ENCODE measurements at places on chromosomes 1 and 21.

DNA sequence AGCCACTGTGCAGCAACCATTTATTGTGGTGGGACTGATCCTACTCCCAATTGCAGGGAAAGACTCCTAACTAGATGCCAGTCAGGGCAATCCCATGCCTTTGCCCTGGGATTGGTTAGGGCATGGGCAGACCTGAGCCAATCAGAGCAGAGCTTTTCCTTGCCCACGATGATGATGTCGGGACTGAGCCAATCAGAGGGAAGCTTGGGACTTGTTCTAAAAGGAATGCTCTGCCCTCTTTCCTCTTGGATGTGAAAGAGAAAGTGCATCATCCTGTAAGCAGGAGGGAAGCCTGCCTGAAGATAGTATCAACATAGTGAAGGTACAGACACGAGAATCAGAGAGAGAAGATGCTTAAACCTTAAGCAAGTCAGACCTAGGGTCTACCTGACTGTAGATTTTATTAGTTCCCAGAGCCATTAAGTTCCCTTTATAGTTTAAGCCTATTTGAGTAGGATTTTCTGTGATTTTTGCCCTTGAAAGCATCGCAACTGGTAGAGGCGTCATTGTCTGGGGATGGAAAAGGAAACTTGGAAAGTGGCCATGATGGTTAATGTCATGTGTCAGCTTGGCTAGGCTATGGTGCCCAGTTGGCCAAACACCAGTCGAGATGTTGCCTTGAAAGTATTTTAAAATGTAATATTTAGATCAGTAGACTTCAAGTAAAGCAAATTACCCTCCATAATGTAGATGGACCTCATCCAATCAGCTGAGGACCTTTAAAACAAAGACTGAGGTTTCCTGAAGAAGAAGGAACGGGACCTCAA is 19.9 kb downstream of the IRF2BP2 start:
- DNase-seq: no peak

DNA sequence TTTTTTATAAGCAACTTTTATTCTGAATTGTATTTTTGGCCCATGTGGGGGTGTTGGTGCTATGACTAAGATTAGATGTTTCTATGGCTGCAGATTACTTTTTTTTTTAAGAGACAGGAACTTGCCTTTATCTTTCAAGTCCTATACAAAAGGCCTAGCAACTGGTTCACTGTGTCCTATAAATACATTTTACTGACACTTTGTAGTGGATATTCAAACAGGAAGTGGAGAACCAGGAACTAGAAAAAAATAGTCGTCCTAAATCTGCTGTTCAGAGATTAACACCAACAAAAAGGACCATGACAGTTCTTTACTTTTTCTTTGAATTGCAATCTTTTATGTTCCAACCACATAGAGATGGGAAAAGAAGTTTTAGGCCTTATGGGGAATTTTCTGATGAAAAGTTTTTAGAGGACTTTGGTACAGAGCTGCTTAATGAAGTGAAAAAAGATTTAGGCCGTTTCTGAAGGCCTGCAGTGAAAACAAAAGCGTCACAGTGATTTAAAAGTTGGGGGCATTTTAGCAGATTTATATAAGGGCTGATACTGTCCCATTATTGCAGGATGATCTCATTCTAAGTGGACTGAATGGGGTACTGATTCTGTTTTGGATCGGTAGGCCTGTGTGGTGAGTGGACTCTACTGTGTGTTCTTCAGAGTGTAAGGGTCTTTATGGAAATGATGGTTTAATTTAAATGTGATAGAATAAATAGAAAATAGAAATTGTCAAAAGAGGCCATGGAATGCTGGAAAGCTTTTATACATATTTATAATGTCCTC is 136.4 kb upstream of the DEPDC1 start:
- no peak for DNase-seq

DNA sequence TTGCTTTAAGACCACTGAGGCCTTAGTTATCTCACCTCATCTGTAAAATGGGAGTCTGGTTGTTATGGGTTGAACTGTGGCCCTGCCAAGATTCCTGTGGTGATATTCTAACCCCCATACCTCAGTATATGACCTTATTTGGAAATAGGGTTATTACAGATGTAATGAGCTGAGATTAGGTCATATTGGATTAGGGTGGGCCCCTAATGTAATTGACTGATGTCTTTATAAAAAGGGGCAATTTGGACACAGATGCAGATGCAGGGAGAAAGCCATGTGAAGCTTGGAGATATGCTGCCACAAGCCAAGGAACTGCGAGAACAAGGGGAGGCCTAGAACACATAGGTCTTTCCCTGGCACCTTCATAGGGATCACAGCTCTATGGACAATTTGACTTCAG is 3.9 kb downstream of the C1orf87 start:
- DNase-seq: no peak

GRCh38 chr1:93435443-93435842 is 12.5 kb upstream of the FNBP1L start:
- no peak for DNase-seq

DNA sequence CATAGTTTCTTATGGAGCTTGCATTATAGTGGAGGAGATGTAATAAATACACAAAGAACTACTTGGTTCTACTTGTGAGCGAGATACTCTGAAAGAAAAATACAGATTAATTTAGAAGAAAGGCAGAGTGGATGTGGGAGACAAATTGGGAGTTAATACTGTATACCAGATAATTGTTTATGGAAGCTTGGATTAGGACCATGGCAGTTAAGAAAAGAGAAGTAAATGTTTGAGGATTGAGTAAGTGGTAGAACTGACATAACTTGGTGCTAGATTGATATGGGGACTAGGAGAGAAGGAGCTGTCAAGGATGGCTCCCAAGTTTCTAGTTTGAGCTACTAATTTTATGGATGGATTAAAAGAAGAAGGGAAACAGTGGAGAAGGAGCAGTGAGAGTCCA is 47.3 kb downstream of the INKA2 start:
- no peak for DNase-seq

- no peak for DNase-seq
Observed at GRCh38 chr1:150513351-150513791, 2.2 kb upstream of the FALEC start.

DNA sequence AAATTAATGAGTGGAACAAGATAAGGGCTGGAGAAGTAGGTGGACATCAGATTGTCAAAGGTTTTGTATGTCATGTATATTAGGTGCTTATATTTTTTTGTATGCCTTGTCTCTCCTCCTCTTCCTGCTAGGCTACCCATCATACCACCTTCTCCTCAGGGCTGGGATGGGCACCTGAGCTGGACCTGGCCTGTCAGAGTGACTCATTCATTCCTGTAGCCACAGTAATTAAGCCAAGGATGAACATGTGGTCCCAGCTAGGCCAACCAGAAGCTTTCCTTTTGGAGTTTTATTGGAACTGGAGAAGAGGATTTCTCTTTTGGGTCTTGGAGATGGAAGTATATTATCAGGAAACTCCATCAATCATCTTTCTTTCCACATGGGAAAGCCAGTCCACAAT is 21.2 kb downstream of the PTGS2 start:
- DNase-seq: no peak

DNA sequence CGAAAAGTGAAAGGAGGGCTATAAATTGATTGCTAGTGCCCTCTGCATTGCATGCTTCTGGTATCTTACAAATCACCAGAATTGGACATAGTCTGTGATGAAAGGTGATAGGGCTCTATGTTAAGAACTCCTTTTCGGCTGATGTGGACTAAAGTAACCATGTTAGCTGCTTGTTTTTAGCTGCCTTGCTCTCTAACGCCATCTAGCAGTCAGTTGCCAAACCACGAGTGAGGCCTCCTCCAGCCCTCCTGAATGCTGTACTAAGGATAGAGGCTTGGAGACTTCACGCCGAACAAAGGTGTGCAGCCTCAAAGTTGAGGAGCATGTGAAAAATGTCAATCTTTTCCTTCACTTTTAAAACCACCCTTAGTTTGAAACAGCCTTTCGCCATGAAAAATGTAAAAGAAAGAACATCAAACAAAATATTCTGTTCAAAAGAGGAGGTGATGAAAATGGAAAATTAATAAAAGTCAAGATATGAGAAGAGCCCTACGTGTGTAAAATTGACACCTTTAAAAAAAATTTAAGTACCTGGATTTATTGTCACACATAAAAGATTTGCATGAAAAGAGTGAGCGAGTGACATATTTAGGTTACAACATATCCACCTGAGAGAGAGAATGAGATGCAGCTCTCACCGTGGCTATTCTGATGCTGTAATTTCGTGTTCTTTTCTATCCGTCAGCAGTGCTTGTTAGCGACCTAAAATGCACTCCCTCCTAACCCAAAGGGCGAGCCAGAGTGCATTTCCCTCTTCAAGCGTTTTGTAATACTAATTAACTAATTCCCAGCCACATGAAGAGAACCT is 8.1 kb downstream of the LRRC53 start:
- DNase-seq: peak; percentile 35

DNA sequence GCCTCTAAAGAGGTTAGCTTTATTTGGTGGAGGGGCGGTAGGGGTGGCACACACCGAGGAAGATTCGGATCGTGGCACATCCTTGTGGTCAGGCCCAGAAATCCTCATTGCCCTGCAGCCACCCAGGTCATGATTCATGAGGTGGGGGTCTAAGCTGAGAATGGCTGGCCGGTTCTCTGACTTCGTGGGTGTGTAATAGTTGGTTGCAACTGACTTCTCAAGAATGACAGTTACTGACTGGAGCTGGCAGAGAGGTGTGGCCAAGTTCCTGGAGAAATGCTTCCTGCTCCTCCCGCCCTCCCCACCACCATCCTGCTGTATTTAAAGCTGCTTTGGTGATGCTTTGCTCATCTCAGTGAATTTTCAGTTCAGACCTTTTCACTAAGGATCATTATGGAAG is 198.6 kb downstream of the KIF26B start:
- DNase-seq: no peak

DNA sequence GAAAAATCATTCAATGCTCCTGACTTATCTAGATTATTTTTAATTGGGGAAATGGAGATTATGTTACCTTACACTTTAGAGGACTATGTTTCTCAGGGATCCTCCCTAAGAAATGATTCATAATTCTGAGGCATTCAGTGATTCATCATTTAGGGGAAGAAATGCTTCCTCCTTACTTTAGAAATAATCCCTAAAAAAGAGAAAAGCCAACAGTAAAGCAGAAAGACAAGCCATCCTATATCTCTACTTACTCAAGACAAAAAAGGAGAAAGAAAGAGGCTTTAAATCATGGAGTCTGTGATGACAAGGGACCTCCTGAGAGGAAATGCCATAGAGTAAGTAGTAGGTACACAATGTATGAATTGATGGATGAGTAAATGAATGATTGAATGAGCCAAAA is 137.0 kb downstream of the BRINP2 start:
- DNase-seq: no peak
